Activated CD8-positive, alpha-beta memory T cell treated with anti-CD3 and anti-CD28 coated beads for 48 hours (primary cell): ENCODE measurements at places on chromosomes 13 and 19.

DNA sequence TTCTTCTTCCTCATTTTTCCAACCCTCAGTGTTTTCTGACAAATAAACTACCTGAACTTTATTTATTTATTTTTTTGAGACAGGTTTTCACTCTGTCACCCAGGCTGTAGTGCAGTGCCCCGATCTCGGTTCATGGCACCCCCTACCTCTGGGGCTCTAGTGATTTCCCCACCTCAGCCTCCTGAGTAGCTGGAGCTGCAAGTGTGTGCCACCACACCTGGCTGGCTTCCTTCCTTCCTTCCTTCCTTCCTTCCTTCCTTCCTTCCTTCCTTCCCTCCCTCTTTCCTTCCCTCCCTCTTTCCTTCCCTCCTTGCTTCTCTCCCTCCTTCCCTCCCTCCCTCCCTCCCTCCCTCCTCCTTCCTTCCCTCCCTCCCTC, 32.3 kb downstream of the KCTD4 start:
- no peak for DNase-seq

GRCh38 chr19:4374498-4375163, 25.7 kb downstream of the SH3GL1 start:
- DNase-seq: no peak

DNA sequence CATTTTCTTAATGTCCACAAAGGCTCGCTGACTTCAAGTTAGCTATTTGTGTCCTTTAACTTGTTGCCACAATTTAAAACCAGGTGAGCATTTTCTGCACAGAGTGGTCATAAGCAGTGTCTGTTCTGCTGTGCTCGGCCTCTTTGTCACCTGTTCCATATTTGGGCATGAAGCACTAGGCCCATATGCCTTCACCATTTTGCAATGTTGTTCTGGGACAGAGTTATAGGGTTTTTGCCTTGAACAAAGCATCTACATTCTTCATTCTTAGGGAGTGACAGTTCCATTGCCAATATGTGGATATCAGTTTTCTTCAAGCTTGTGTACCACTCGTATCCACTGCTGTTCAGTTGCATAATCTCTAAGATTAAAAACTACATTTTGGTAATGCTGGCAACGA, 56.1 kb downstream of the LRCH1 start:
- no peak for DNase-seq

DNA sequence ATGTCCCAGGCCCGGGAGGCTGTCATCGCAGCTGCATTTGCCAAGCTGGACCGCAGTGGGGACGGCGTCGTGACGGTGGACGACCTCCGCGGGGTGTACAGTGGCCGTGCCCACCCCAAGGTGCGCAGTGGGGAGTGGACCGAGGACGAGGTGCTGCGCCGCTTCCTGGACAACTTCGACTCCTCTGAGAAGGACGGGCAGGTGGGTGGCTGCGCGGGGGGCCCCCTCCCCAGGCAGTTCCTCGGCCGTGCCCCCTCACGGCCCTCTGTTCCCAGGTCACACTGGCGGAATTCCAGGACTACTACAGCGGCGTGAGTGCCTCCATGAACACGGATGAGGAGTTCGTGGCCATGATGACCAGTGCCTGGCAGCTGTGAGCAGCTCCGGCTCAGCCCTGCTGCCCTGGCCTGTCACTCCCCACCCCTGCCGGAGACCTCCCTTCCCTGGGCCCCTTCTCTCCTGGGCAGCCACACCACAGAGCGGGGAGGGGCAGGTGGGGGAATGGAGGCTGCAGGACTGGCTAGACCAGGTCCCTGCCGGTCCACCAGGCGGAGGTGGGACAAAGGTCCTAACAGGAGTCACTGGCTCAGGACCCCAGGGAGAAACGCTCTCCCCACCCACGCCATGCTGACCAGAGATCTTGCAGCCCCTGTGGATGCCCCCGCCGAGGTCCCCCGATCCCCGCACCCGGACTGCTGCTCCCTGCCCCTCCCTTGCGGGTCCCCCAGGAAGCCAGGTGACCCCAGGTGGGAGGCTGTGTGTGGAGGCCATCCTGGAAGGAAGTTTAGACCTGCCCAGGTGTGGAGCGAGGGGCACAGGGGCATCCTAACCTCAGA, 1.1 kb downstream of the CAPS start:
- no peak for DNase-seq

DNA sequence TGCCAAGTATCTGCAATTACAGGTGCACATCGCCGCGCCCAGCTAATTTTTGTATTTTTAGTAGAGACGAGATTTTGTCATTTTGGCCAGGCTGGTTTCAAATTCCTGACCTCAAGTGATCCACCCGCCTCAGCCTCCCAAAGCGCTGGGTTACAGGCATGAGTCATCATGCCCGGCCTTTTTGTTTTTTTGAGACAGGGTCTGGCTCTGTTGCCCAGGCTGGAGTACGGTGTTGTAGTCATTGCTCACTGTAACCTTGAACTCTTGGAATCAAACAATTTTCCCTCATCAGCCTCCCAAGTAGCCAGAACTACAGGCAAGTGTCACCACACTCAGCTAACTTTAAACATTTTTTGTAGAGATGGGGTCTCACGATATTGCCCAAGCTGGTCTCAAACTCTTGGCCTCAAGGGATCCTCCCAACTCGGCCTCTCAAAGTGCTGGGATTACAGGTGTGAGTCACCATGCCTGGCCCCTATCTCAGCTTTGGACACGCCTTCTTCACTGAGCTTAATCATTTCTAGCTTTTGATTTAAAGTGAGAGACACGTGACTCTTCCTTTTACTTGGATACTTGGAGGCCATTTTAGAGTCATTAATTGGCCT, 4.0 kb upstream of the IRGC start:
- DNase-seq: no peak

- DNase-seq: no peak
These were observed 300.1 kb downstream of the COG6 start for GRCh38 chr13:39955560-39955959.

- no peak for DNase-seq
These were observed 624 bp downstream of the PSENEN start for GRCh38 chr19:35746087-35746462.

DNA sequence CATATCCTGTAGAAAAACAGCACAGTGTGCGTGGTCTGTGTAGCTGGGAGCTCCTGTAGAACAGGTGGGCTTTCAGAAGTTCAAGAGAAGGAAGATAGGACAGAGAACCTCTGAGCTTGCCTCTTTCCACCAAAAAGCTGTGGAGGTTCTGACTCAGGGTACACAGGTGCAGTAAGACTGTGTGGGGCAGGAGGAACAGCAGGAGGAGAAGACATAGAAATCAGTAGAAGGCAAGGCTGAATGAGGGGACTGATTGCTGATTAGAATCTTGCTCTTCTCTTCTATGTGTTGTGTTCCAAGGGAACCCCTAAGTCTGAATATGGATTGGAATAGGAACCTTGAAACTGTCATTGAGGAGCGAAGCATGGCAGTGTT, 122.7 kb downstream of the AKAP11 start:
- DNase-seq: no peak

GRCh38 chr19:1230783-1231489, 6.9 kb downstream of the CBARP start:
- no peak for DNase-seq

GRCh38 chr13:107069108-107069776, 501.3 kb upstream of the ARGLU1 start:
- DNase-seq: no peak
